ENCODE measurements at places on chromosomes 12 and 14. TPM values are rescaled to one million over a fixed set of nuclear protein-coding genes. Genes with fewer than 3 reads are reported as not detected.

- peak; percentile 8 for DNase-seq
These were observed 34.1 kb downstream of the SCFD1 start for GRCh38 chr14:30656190-30656632.

The CFAP54 gene
- 0.44 TPM for polyA plus RNA-seq

GRCh38 chr14:20781803-20782202, 735 bp downstream of the RNASE6 start:
- DNase-seq: no peak

GRCh38 chr12:52024845-52025230, 18.1 kb downstream of the TAMALIN start:
- no peak for DNase-seq

The CSRNP2 gene
- polyA plus RNA-seq: 27.8 TPM

The HCAR1 gene
- 0.32 TPM for polyA plus RNA-seq

GRCh38 chr14:72839753-72840607, 53.9 kb downstream of the DPF3 start:
- DNase-seq: no peak

- DNase-seq: no peak
These were observed 27.9 kb downstream of the PPM1H start for GRCh38 chr12:62907078-62907477.

DNA sequence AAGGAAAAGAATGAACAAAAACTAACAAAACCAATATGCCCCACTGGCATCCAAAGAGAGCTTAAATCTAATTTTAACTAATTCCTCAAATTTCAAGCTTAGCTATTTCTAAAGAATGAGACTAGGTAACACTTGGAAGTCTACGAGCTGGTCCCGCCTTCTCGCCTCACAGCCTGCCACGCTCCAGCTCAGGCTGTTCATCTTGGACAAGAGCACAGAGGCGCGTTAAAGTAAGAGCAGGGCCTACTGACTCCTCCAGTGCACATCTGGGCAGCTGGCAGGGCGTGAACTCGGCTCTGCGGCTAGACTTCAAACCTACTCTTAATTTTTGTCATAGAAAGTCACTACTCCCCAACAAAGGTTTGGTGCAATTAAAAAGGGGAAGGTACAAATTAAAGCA, 64.6 kb downstream of the DICER1 start:
- no peak for DNase-seq

GRCh38 chr12:14249368-14249767, 116.1 kb upstream of the ATF7IP start:
- no peak for DNase-seq

GRCh38 chr14:68634332-68634731, 158.5 kb downstream of the ZFP36L1 start:
- no peak for DNase-seq

- DNase-seq: no peak
These were observed 5.9 kb downstream of the PRPF39 start for GRCh38 chr14:45089813-45090212.

- DNase-seq: no peak
These were observed 414.6 kb downstream of the TMEM132D start for GRCh38 chr12:129489100-129489676.

The HOXC5 gene
- polyA plus RNA-seq: 1.8 TPM

GRCh38 chr14:21668377-21668776, 5.2 kb downstream of the OR4E1 start:
- no peak for DNase-seq

GRCh38 chr12:27875677-27876076, 95.6 kb upstream of the MANSC4 start:
- no peak for DNase-seq

GRCh38 chr12:47034661-47035060, 44.8 kb upstream of the PCED1B start:
- DNase-seq: no peak

- DNase-seq: no peak
These were observed 60.7 kb downstream of the INSM2 start for GRCh38 chr14:35594616-35595015.

The TAS2R50 gene
- not detected for polyA plus RNA-seq

The CCDC38 gene
- not detected for polyA plus RNA-seq

The SYT1 gene
- 1.0 TPM for polyA plus RNA-seq

- no peak for DNase-seq
These were observed 6.9 kb upstream of the LYZ start for GRCh38 chr12:69341328-69341727.

DNA sequence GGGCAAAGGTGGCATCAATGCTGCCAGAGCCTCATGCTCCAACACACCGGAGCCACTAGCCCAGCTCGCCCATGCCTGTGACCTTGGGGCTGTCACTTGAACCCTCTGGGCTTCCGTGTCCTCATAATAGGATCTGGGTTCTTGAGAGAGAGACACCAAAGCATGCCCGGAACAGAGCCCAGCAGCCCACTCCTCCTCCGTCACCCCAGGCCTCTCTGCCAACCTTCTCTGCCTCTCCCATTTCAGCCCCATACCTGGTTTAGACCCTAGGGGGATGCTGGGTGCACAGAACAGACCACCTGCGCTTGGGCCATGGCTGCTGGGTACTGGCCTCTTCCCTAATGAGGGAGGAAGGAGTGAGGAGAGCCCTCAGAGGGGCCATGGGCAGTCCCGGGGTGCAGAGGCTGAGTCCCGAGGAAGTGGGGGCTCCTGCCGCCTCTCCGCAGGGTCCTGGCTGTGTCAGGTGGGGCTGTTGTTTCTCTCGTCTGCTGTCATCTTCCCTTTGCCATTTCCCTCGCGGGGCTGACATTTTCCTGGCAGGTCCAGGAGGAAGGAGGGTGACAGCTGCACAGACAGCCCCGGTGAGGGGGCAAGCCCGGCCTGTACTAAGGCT, 172.4 kb upstream of the RTL1 start:
- DNase-seq: no peak

DNA sequence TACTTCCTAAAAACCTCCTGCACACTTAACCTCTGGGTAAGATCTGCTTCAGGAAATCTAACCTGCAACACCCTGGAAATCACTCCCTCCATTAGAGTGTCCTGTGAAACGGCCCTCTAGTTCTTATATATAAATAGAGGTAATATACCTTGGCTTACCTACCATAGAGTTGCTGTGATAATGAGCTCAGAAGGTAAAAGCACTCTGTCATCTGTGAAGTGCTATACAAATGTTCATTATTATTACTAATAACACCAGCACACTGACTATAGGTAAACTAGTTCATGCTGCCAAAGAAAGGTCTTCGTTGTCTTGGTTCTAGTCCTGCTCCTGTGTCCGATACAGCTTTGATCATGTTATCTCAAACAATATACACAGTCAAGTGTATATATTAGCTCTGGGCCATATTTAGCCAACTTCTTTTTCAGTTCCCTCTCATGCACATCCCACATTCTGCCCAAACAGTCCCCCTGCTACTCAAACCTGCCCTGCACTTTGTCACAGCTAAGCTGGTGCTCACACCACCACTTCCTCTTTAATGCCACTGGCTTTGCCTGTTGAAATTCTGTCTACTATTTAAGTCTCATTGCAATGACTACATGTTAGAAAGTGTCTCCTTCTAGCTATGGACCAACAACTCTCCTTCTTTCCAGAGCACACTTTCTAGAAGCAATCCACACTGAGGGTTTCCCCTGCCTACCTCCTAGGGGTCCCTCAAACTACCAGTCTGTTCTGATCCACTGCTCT, 5.1 kb downstream of the E2F7 start:
- DNase-seq: no peak

DNA sequence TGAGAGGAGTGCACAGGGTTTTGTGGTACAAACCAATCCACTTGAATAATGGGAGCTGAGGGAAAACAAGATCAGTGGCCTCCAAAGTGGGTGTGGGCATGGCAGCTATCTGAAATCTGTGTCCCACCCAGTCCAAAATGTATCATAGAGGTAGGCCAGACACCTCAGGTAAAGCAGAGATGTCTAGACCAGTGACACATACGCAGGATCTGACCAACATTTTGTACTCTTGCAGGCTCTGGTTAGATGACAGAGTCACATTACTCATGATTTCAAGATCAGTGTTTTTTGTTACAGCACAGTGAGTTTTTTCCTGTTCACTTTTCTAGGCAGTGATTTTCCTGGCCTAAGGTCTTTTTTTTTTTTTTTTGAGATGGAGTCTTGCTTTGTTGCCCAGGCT, 211.8 kb downstream of the PCNX1 start:
- DNase-seq: no peak

DNA sequence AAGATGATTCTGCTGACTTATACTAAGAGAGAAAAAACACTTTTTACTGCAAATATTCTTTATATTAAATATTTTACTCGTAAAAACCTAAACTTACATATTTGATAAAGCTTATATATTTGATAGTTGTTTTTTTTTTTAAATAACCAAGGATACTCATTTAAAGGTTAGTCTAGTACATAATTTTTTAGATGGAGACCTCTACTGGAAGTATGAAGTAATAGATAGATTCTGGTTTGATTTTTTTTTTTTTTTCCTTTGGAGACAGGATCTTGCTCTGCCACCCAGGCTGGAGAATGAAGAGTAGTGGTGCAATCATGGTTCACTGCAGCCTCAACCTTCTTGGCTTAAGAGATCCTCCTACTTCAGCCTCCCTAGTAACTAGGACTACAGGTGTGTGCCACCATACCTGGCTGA, 16.4 kb downstream of the ARID2 start:
- DNase-seq: no peak

The ANKRD52 gene
- 18.9 TPM for polyA plus RNA-seq

DNA sequence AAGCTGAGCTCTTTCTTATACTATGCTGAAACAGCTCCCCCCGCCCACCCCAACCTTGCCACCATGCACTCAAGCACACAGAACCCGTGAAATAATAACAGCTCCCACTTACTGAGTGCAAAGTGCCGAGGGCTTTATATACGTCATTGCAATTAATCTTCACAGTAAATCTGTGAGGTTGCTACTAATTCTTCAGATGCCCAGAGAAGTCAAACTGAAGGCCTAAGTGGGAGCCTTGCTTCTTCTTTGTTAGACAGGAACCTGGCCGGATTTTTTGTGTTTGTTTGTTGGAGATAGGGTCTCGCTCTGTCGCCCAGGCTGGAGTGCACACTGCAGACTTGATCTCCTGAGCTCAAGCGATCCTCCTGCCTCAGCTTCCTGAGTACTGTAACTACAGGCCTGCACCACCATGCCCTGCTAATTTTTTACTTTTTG, 34.0 kb downstream of the VCPKMT start:
- no peak for DNase-seq

DNA sequence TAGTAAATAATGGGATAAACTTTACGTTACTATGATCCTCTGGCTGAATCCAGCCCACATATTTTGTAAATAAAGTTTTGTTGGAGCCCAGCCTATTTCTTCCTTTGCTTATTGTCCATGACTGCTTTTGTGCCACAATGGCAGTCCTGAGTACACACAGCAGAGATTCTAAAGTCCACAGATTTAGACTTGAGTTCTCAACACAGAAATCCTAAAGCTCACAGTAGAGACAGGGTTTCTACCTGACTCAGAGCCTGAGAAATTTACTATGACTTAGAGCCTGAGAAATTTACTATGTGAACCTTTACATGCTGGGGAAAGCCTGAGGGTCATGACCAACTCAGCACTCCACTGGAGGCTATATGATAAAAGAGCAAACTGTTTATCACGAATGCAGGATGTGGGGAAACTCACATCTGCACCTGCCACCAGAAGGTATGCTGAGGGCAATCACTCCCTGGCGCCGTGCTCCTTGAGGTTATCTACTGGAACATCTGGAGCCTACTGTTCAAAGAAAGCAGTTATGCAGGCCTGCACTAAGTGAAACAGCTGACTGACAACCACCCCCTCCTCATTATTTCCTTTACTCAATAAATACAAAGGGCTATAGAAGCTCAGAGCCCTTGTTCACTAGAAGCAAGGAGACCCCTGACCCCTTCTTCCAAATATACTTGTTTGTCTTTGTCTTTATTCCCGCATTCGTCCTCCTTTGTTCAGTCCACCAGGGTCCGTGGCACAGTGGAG, 52.6 kb upstream of the BICD1 start:
- no peak for DNase-seq

- DNase-seq: peak; percentile 71
These were observed 20.6 kb downstream of the RDH12 start for GRCh38 chr14:67722293-67722692.

- no peak for DNase-seq
These were observed 3.1 kb downstream of the LHX5 start for GRCh38 chr12:113468365-113469223.

The KRT72 gene
- not detected for polyA plus RNA-seq

The ST8SIA1 gene
- polyA plus RNA-seq: 11.6 TPM

The IFNG-AS1 gene
- polyA plus RNA-seq: 0.72 TPM

The USP44 gene
- polyA plus RNA-seq: 1.1 TPM

GRCh38 chr14:96590190-96590864, 88.1 kb downstream of the PAPOLA start:
- no peak for DNase-seq

GRCh38 chr12:122918827-122919226, 22.9 kb upstream of the VPS37B start:
- DNase-seq: no peak

DNA sequence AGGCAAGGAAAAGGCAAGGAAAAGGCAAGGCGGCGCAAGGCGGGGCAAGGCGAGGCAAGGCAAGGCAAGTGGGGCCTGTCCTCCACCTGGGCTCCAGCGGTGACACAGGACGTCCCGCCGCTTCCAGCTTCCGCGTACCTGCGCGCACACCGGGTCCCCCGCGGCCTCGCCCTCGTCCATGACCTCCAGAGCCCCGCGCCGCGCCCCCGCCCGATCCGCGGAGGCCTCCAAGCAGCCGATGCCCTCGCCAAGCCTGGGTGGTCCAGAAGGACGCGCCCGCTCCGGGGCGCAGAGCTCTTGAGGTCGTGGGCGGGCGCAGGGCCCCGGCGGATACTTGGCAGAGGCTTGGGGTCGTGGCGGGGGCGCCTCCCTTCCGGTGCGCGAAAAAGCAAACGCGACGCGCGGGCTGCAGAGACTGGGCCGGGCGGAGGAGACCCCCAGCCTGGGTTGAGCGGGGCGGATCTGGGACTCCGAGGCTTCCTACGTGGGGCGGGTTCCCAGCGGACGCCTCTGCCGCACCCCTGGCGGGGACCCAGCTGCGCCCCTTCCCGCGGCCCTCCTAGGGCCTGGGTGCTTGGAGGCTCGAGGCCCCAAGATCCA, 60.8 kb upstream of the EIF5 start:
- DNase-seq: no peak

GRCh38 chr12:38142974-38143373, 173.6 kb upstream of the ALG10B start:
- no peak for DNase-seq

DNA sequence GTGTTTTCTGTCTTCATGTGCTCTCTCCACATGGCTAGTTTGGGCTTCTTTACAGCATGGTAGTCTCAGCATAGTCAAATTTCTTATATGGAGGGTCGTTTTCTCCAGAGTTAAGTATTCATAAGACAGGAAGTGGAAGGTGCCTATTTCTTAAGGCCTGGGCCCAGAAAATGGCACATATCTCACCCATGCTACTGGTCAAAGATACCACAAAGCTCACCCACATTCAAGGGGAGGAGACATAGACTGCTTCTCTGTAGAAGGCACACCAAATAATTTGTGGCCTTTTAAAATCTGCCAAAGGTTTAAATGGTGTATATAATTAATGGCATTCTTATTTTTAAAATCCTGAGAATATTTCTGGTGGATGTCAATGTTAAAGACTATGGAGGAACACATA, 44.8 kb downstream of the CCDC91 start:
- DNase-seq: no peak

The VASH1 gene
- 51.4 TPM for polyA plus RNA-seq

- DNase-seq: no peak
These were observed 8.3 kb downstream of the C3AR1 start for GRCh38 chr12:8057839-8058238.

Data from hindlimb muscle (tissue), 1 donor.